ENCODE measurements at places on chromosomes 16 and 17. TPM values are rescaled to one million over a fixed set of nuclear protein-coding genes. Genes with fewer than 3 reads are reported as not detected.

Gene SPN
- total RNA-seq, result not detected

Gene MEIOB
- not detected for total RNA-seq

Gene MFSD6L
- total RNA-seq, result not detected

Gene MYO15A
- total RNA-seq, result 0.77 TPM

Gene KRTAP4-6
- total RNA-seq, result not detected

Gene PPM1E
- 0.50 TPM for total RNA-seq

Gene TTYH2
- 0.77 TPM for total RNA-seq

Gene TMEM92
- not detected for total RNA-seq

Gene HBA1
- total RNA-seq, result not detected

Gene BICDL2
- not detected for total RNA-seq

Gene HCRT
- total RNA-seq, result not detected

Gene PLK1
- total RNA-seq, result 0.77 TPM

Gene MIEF2
- 16.2 TPM for total RNA-seq

Gene PARD6A
- total RNA-seq, result 4.1 TPM

Gene CEP112
- total RNA-seq, result 5.4 TPM

Gene C1QL1
- total RNA-seq, result 1.3 TPM

Gene EFCAB3
- total RNA-seq, result not detected

Gene SOCS1
- total RNA-seq, result 21.1 TPM

Gene HSPB9
- total RNA-seq, result not detected

Gene CDRT15L2
- total RNA-seq, result not detected

Gene TOM1L1
- total RNA-seq, result 34.7 TPM

Gene NAE1
- total RNA-seq, result 52.6 TPM

Gene CLEC3A
- not detected for total RNA-seq
